ENCODE measurements at places on chromosomes 6 and 20.
A peak's percentile ranks its signal among the peaks of the same experiment; 100 is the strongest.

GRCh38 chr6:106177786-106178185 lies 91.7 kb downstream of the PRDM1 start:
- DNase-seq, result no peak

DNA sequence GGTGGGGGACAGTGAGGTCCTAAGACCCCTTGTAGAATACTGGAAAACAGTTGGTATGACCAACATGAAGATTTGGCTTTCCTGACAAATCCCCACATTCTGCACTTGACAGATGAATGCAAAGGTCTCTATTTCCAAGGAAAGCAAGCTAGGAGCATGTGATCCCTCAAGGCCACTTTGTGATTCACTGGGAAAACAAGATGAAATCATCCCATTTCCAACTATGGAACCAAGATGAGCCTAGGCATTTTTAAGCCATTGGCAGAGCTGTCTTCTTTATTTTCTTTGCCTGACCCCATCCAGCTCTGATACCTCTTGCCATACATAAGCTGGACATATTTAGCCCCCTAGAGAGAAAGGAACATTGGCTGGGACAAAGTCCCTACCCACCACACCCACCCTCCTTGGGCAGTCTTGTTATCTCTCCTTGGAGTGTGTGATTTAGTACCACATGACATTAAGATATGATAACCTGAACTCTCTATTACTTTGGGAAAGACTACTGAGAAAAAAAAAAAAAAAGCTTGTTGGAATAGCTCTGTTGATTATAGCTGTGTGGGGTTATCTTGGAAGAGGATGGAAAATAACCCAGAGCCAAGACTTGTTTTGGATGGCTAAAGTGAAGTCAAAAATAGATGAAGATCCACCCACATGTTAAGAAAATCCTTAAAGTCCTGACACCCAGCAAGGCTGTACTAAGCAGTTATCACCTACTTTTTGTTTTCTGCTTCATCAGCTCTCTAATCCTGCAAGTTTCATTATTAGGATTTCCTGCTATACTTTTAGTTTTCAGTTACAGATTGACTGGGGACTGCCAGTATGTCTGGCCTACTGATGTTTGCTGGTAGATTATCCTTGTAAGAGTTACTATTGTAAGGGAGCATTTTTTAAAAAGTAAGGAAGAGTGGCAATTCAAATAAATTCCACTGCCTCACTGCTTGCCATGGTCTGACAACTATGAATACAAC lies 90.1 kb upstream of the PREP start:
- no peak for DNase-seq

DNA sequence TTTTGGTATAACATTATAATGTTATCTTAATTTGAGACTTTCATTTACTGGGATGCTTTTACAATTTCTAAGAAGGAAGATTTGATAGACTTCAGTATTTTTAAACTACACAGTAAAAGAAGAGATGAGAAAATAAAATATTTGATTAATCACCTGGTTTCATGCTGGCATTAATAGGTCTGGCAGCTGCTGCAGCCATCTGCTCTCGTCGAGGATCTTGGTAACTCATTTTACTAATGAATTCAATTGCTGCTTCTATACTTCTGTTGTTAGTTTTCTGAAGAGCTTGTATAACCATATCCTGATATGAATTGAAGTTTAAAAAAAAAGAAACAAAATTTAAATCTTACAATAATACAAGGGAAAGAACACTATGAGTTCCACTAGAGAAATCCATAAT lies 23.0 kb downstream of the LATS1 start:
- no peak for DNase-seq

- no peak for DNase-seq
These were observed 85.9 kb upstream of the PRND start for GRCh38 chr20:4635781-4636180.

DNA sequence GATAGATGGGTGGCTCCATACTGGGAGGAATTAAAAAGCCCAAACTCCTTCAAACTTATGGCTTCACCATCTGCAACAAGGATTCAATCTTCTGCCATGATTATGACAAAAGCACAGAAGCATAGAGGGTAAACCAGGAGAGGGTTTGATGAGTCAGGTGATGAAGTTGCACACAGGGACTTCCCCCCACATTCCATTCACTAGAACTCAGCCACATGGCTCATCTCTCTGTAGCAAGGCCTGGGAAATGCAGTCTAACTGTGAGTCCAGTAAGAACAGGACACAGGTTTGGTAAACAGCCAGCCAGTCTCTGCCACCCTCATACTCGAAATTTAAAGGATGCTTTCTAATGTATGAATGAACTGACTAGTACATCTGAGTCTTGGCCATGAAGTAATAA lies 142.9 kb downstream of the HIVEP2 start:
- DNase-seq, result peak; percentile 99

GRCh38 chr6:159095616-159096015 lies 50.8 kb upstream of the TAGAP start:
- no peak for DNase-seq

- peak; percentile 90 for DNase-seq
These were observed 143.5 kb downstream of the PDE7B start for GRCh38 chr6:135994857-135995544.
